SJCRH30 (cell line): ENCODE measurements at places on chromosomes 2 and 18. TPM values are rescaled to one million over a fixed set of nuclear protein-coding genes. Genes with fewer than 3 reads are reported as not detected.

- no peaks in the 10 kb centered on the region for H3K4me1 ChIP-seq
- H3K27ac ChIP-seq: no peak overlapping the region
- no peaks in the 10 kb centered on the region for H3K36me3 ChIP-seq
- no peak overlapping the region for H3K4me3 ChIP-seq
- no peaks in the 10 kb centered on the region for H3K27me3 ChIP-seq
Measured at GRCh38 chr18:74929110-74929509, 279.8 kb downstream of the PTGR3 start.

GRCh38 chr18:2103299-2103698 lies 468.0 kb downstream of the METTL4 start:
- no peaks in the 10 kb centered on the region for H3K4me1 ChIP-seq
- no peaks in the 10 kb centered on the region for H3K36me3 ChIP-seq

The CGREF1 gene
- 0.08 TPM in 1 of 2 replicates, not detected in the other for total RNA-seq

GRCh38 chr2:101889460-101890098 lies 102.2 kb upstream of the IL1R2 start:
- H3K4me3 ChIP-seq: no peak overlapping the region
- no peaks in the 10 kb centered on the region for H3K27me3 ChIP-seq
- no peak overlapping the region for H3K27ac ChIP-seq
